ENCODE measurements at places on chromosomes 1 and 21.

DNA sequence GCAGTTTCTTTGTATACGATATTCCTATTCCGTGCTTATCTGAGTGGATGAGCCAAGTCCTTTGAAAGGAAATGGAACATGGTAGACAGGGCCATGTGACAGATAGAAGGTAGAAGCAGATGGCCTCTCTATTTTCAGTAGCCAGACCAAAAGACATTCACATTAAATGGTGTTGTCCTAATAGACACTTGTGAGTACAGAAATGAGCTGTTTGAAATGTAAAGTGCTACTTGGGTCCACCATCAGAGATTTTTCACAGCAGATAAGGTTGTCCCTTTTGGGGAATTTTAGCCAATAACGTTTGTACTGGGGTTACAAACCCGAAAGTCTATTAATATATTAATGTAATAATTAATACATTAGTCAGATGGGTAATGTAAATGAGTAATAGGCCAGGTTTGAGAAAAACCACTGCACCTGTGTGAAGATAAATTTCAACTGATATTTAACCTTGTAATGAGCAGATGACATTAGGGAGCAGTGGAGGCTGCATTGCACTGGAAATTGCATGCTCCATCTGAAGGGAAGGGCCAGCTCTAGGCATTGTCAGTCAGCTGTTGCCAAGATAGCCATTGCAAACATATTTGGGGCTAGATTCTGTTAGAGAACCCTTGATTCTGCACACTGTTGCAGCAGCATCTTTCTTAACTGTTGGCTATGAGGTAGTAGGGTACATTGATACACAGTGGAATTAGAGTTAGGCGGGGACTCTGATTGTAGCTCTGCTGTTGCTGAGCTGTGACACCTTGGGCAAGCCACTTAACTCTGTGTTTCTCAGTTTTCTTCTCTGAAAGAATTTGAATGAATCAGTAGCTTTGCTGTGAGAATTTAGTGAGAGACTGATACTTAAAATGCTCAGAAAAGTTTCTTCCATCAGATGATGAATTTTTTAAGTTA, 43.8 kb downstream of the FGGY start:
- no peak for DNase-seq

- no peak for DNase-seq
Observed at GRCh38 chr1:93414749-93415148, 33.2 kb upstream of the FNBP1L start.

- no peak for DNase-seq
Observed at GRCh38 chr21:21097466-21097865, 99.3 kb downstream of the NCAM2 start.

- no peak for DNase-seq
Observed at GRCh38 chr1:37464443-37464842, 9.9 kb upstream of the ZC3H12A start.

- peak; percentile 47 for DNase-seq
Observed at GRCh38 chr21:26939601-26940111, 27.2 kb downstream of the ADAMTS5 start.

DNA sequence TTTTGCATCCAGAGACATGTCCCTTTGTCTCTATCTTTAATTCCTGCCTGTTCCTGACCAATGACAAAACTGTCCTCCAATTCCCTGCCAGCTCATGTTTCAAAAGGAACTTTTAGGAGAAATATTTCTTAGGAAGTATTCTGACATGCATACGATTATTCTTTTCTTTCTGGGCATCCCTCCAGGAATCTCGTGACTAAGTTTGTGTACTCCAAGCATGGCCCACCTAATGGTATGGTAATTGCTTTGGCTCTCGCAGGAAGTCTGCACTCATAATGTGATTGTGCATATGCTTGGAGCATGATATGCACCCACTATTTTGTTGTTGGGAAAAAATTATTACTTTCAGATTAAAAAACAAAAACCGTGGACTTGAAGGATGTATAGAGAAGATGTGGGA, 256.4 kb downstream of the PRDM2 start:
- no peak for DNase-seq

All from kidney tubule cell (primary cell).